ENCODE measurements at places on chromosomes 7 and 10. TPM values are rescaled to one million over a fixed set of nuclear protein-coding genes. Genes with fewer than 3 reads are reported as not detected.

Gene CREB5
- total RNA-seq, result 5.6 TPM

- DNase-seq, result no peak
- no peaks in the 10 kb centered on the region for H3K27me3 ChIP-seq
- H3K36me3 ChIP-seq, result peaks cover 4% of the 10 kb centered on the region
- peaks cover 19% of the 10 kb centered on the region for H3K4me1 ChIP-seq
Observed at GRCh38 chr7:105218939-105219770, 169.6 kb downstream of the SRPK2 start.

GRCh38 chr10:63812501-63812900 lies 291.3 kb downstream of the REEP3 start:
- DNase-seq, result no peak
- H3K4me3 ChIP-seq, result no peak overlapping the region
- no peaks in the 10 kb centered on the region for H3K27me3 ChIP-seq
- H3K36me3 ChIP-seq, result no peaks in the 10 kb centered on the region
- no peak overlapping the region for H3K27ac ChIP-seq

- H3K4me3 ChIP-seq, result no peak overlapping the region
- no peaks in the 10 kb centered on the region for H3K27me3 ChIP-seq
- peaks cover 13% of the 10 kb centered on the region for H3K4me1 ChIP-seq
- no peak for DNase-seq
- peaks cover 14% of the 10 kb centered on the region for H3K36me3 ChIP-seq
Observed at GRCh38 chr7:92276460-92276864, 30.7 kb downstream of the ANKIB1 start.

- H3K27me3 ChIP-seq, result no peaks in the 10 kb centered on the region
- DNase-seq, result no peak
- peaks cover 11% of the 10 kb centered on the region for H3K4me1 ChIP-seq
- H3K27ac ChIP-seq, result peak overlapping the region; percentile 82
- H3K4me3 ChIP-seq, result no peak overlapping the region
- peaks cover 5% of the 10 kb centered on the region for H3K36me3 ChIP-seq
Observed at GRCh38 chr7:135653340-135654080, 8.8 kb upstream of the STMP1 start.

- no peak for DNase-seq
- H3K27ac ChIP-seq, result no peak overlapping the region
- H3K27me3 ChIP-seq, result no peaks in the 10 kb centered on the region
- no peak overlapping the region for H3K4me3 ChIP-seq
- peaks cover 20% of the 10 kb centered on the region for H3K4me1 ChIP-seq
Observed at GRCh38 chr7:37107047-37107750, 341.5 kb downstream of the ELMO1 start.

GRCh38 chr10:121598263-121599249 lies at the start of gene FGFR2:
Gene FGFR2 (minus strand): TSS chr10:121598444. CDS start chr10:121593817, 4,627 bp downstream.
- H3K36me3 ChIP-seq, result peaks cover 12% of the 10 kb centered on the region
- peaks cover 49% of the 10 kb centered on the region for H3K4me1 ChIP-seq
- peak within 1 kb of the TSS; percentile 98 for H3K4me3 ChIP-seq

- H3K27me3 ChIP-seq, result no peaks in the 10 kb centered on the region
- no peaks in the 10 kb centered on the region for H3K36me3 ChIP-seq
- no peak overlapping the region for H3K27ac ChIP-seq
- DNase-seq, result no peak
- peaks cover 5% of the 10 kb centered on the region for H3K4me1 ChIP-seq
- no peak overlapping the region for H3K4me3 ChIP-seq
Observed at GRCh38 chr7:130954918-130955564, 221.0 kb upstream of the KLF14 start.

GRCh38 chr10:23877791-23878320 lies 331.1 kb upstream of the KIAA1217 start:
- H3K4me1 ChIP-seq, result no peaks in the 10 kb centered on the region
- H3K27me3 ChIP-seq, result peaks cover 5% of the 10 kb centered on the region
- no peak overlapping the region for H3K27ac ChIP-seq
- no peaks in the 10 kb centered on the region for H3K36me3 ChIP-seq

All from type B pancreatic cell (in vitro differentiated cells).